ENCODE measurements at places on chromosomes 13 and 19.
A peak's percentile ranks its signal among the peaks of the same experiment; 100 is the strongest.

- no peak for DNase-seq
These were observed 91.3 kb downstream of the EDNRB start for GRCh38 chr13:77827332-77827731.

DNA sequence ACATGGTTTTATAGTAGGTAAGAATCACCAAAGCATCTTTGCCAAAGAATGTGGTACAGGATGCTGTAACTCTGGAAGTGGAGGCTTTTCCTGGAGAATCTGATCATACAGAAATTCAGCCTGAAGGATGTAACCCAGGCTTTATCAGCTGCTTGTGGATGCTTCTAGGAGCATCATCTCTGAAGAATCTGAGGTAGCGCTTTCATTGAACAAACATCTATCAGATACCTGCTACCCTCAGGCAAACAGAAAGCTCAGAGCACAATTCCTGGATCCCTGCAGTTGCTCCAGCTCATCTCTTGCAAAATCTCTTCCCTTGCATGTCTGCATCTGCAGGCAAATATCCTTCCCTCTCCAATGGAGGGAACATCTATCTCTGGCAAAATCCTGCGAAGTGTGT, 9.3 kb downstream of the FAM124A start:
- DNase-seq = no peak

GRCh38 chr19:827710-828321, at the start of gene AZU1:
Gene AZU1 (plus strand): TSS chr19:827837. CDS start chr19:827847, 10 bp downstream.
- no peak for DNase-seq

DNA sequence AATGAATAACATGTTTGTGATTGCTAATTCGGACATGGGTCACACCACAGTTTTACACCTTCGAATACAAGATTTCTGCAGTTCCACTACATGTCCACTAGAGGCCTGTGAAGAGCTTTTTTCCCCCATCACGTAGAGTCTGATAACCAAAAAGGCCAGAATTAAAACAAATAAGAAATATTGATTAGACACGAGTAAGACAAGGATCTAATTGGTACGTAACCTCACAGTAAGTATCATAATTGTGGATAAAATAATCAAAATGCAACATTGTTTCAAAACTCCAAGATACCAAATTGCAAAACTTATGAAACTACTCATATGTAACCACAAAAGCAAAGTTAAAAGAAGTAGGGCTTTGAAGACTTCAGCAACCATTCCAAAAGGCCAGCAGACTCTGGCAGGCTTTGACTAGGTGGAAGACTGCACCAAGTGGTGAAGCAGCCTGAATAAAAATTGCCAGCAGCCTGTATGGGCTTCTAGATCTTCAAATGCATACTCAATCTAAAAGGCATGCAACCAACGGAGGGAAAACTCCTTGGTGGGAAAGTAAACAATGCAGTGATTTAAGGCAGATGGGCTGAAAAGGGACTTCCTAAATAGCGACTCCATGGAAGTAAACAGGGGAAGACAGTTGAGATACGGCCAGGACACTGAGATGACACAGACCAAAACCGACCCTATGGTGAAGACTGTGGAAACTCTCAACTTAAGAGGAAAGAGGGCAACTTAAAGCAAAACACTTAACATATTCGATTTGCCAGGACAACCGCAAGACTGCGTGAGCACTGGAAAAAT, 56.7 kb downstream of the STARD13 start:
- peak; percentile 24 for DNase-seq

DNA sequence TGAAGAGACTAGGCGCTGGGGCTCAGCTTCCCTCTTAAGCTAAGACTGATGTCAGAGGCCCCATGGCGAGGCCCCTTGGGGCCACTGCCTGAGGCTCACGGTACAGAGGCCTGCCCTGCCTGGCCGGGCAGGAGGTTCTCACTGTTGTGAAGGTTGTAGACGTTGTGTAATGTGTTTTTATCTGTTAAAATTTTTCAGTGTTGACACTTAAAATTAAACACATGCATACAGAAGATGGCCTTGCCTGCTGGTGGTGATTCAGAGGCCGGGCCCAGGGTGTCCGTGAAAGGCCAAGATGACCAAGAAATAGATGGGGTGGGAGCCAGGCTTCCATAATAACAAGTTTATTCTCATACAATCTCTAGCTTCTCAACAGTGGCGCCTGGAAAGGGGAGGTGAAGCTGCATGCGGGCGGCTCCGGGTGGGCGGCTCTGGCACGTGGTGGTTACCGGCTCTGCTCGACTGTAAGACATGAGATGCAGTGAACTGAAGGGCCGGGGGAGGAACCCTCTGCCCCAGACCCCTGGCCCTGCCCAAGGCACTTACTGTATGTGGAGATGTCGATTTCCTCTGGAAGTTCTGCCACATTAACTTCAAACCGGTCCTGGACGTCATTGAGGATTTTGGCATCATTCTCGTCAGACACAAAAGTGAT, 10.5 kb downstream of the DDX39A start:
- DNase-seq = no peak

- no peak for DNase-seq
These were observed 46.7 kb downstream of the OR10H4 start for GRCh38 chr19:15995536-15995935.

- no peak for DNase-seq
These were observed 5.6 kb downstream of the RASL11A start for GRCh38 chr13:27276188-27276587.

GRCh38 chr13:48436661-48437288, 23.9 kb upstream of the LPAR6 start:
- no peak for DNase-seq

DNA sequence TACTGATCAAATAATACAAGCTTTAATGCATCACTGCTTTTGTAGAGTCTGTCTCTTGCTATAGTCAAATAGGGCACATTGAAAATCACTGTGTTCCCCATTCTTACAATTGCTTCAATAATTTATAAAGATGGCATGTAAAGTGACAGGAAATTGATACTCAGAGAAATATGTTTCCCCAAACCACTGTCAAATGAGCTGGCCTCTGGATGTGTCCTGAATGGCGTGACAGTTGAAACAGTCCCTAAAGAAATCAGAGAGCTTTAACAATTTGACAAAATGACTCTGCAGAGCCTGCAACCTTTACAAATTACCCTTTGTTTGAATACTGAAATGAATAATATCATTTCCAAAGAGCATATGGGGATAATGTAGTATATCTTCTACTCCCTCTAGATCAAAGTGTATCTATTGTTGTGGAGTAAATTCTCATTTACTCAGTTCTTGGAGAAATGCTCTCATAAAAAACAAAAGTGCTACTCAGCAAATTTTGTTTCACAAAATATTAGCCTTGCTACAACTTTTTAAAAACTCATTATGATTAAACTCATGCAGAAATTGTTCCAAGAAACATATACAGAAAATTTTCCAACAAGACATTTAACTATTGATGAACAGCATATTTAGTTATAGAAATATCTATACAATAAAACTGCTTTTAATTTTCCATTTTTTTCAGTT, 763.2 kb upstream of the SPRY2 start:
- no peak for DNase-seq

DNA sequence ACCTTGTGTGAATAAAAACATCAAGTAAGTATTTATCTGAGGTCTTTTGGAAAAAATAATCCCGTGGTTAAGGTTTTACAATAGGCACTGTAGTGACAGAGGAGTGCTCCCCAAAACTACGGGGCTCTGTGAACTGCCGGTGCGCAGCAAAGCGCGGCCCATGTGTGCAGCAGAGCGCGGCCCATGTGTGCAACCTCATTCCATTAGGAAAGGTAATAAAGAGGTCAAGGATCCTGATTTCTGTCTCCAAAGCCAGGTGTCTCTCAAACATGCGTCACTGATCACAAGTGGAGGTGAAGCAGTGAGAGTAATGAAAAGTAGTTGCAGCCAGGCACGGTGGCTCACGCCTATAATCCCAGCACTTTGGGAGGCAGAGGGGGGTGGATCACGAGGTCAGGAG, 58.7 kb downstream of the MRPL57 start:
- DNase-seq = no peak

DNA sequence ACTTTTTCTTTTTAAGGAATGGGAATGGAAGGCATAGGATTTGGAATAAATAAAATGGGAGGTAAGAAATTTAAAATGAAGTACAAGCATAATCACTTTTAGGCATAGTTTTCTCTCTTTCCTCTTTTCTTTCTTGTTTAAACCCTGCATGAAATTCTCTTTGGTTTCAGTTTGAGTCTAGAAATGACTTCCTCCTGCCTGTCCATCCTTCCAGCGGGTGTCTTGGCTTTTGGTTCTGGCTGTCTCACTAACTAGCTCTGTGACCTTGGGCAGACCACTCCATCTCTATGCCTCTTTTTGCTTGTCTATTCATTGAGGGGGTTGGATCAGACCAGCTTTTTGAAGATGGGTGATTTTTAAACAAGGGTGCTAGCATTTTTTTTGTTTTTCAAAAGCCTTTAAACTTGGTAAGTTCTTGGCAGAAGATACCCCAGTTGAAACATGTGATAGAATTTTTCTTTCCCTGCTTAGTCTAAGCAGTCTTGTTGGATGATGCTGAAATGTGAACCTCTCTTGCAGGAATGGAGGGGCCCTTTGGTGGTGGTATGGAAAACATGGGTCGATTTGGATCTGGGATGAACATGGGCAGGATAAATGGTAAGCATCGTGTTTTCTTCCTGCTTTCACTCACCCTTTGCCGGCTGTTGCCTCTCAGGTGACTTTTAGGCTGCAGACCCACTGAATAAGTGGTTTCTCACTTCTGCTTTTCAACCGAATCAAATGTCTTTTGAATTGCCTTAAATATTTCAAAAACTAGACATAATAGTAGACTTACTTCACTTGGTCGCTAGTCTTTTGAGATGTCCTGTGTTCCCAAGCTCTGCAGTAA, 28.6 kb downstream of the PRAM1 start:
- no peak for DNase-seq

GRCh38 chr13:75145927-75146326, 336.0 kb downstream of the TBC1D4 start:
- no peak for DNase-seq

DNA sequence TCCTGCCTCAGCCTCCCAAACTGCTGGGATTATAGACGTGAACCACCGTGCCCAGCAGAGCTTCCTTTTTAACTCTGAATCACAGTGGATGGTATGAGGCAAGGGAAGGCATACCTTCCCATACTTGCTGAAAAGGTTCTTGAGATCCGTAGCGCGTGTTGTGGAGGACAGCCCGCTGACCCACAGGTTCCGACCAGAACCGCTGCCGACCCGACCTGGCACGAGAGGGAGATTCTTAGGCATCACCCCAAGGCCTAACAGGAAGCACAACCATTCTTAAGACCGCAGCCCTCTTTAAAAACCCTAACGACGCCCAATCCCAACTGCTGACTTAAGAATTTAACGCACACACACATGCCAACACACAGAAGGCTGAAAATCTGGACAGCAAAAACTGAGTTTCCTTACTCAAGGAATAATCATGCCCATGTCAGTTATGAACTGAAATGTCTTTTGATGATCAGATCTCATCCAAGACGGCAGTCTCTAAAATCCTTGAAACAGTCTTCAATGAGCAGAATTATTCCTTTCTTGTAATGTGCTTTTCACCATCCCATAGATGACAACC, 12.6 kb downstream of the SAFB2 start:
- no peak for DNase-seq

DNA sequence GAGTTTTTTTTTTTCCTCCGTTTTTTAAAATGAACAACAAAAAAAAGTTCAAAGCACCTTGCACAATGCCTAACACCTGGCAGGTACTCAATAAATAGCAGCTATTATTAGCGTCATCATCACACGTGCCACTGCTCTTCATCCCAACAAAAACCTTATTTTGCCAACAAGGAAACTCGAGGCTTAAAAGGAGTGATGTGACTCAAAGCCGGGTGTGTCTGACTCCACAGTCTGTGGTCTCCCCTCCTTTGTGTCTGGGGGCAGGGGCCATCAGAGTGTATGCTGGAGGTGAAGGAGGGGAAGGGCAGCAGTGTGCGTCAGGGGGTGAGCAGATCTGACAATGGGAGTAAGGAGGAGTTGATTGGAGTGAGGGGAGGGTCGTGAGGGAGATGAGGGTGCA, 34.1 kb upstream of the POU2F2 start:
- DNase-seq = no peak

DNA sequence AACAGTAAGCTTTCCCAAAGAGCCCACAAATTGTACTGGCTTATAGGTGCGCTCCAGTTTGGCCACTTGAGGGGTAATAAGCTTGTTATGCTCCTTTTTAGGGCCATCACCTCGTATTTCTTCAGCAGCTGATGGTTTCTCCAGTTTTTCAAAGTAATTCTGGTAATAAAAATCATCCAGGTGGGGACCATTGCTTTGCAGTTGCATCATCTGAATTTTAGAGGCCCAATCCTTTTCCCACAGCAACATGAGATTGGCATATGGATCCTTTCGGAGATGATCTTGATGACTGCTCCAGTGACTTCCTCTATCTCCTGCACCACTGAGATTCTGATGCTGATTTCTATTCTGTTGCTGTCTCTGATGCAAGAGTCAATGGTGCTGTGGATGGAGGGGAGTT, 27.1 kb downstream of the ZNF546 start:
- no peak for DNase-seq

GRCh38 chr13:98214008-98214643, 37.1 kb upstream of the RNF113B start:
- no peak for DNase-seq

GRCh38 chr13:21328836-21329477, 130.1 kb downstream of the ZDHHC20 start:
- DNase-seq = no peak

GRCh38 chr13:60690604-60691003, 293.6 kb downstream of the TDRD3 start:
- DNase-seq = no peak

DNA sequence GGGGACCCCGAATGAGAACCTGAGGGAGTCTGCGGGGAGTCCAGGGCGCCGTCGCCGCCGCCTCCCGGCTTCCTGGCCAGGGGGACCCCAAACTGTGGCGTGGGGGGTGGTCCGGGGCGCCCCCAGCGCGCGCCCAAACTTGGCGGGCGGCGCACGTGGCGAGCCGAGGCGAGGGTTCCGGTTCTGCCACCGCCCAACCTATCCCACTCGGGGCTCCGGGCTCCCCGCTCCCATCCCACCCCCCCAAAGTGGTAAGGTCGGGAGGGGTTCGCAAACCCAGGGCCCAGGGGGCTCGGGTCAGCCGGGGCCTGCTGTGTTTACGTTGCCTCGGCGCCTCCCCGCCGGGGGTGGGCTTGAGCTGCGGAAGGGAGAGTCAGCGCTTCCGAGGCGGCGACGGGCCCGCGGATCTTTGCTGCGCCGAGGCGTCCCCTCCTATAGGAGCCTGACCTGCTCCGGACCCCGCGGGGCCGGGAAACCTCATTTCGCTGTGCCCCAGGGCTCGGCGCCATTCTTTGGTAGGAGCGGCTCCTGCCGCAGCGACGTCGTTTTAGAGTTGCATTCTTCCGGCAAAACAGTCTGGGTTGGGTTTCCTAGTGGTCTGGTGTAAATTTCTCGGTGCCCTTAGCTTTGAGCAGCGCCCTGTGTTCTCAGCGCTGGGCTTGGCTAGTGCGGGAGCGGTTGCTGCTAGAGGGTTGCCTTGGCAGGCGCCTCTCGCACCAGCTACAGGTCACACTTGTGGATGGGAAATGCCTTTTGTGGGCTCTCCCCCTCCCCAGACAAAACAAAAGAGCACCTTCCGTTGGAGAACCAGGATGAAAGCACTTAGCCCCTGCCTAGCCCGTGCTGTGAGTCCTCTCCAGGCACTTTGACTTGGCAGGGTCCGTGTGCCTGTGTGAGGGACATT, 1.2 kb downstream of the DAZAP1 start:
- peak; percentile 65 for DNase-seq

GRCh38 chr13:26847281-26847680, 86.7 kb upstream of the GPR12 start:
- no peak for DNase-seq

- no peak for DNase-seq
These were observed 489.5 kb upstream of the SPRY2 start for GRCh38 chr13:80830431-80830830.

GRCh38 chr13:98585398-98585754, 8.5 kb upstream of the STK24 start:
- no peak for DNase-seq
